ENCODE measurements at places on chromosomes 13 and 19.
A peak's percentile ranks its signal among the peaks of the same experiment; 100 is the strongest.

DNA sequence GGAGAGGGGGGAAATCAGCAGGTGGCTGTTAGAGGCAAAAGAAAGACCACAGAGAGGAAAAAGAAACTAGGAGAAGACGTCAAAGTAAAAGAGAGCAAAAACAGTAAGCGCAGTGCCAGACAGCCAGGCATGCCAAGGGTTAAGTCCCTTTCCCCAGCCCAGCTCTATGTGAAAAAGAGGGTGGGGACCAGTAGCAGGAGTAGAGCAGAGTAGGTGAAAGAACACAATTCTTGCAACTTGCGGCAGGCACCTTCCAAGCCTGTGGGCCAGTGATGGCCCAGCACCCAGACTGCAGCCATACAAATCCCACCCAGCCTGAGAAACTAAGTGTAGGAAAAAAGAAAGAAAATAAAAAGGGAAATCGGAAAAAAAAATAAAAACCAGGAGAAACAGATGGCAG, 64.2 kb upstream of the ZNF85 start:
- no peak for DNase-seq

DNA sequence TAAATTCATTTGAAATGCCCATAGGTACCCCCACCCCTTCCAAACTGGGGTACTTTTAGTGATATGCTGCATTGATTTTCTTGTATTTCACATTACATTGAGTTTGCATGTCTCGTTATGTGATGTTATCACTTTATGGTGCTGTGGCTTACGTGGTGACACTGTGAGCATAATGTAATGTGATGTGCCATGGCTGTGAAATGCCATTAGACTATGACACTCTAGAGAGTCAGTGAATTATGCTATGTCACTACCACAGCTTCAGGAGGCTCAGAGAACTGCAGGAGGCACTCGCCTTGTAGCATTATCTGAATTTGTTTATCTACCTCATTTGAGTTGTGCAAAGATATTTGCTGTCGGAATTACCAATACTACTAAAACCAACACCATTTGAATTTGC, 590.1 kb upstream of the SLC10A2 start:
- DNase-seq: no peak

- no peak for DNase-seq
These were observed 141.2 kb downstream of the URI1 start for GRCh38 chr19:30083125-30083681.

- no peak for DNase-seq
These were observed 12.3 kb upstream of the SACS start for GRCh38 chr13:23445794-23446193.

DNA sequence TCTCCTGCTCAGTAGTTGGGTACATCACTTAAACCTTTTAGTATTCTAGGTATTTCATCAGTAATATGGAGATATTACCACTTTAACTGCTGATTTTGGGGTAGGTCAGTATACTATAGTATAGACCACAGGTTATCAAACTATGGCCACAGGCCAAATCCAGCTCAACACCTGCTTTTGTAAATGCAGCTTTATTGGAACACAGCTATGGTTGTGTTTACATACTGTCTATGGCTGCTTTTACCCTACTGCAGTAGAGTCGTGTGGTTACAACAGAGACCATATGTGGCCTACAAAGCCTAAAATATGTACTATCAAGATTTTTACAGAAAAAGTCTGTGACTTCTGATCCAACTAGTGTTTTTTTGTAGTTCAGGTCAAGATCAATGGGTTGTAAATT, 10.3 kb downstream of the COG6 start:
- no peak for DNase-seq

DNA sequence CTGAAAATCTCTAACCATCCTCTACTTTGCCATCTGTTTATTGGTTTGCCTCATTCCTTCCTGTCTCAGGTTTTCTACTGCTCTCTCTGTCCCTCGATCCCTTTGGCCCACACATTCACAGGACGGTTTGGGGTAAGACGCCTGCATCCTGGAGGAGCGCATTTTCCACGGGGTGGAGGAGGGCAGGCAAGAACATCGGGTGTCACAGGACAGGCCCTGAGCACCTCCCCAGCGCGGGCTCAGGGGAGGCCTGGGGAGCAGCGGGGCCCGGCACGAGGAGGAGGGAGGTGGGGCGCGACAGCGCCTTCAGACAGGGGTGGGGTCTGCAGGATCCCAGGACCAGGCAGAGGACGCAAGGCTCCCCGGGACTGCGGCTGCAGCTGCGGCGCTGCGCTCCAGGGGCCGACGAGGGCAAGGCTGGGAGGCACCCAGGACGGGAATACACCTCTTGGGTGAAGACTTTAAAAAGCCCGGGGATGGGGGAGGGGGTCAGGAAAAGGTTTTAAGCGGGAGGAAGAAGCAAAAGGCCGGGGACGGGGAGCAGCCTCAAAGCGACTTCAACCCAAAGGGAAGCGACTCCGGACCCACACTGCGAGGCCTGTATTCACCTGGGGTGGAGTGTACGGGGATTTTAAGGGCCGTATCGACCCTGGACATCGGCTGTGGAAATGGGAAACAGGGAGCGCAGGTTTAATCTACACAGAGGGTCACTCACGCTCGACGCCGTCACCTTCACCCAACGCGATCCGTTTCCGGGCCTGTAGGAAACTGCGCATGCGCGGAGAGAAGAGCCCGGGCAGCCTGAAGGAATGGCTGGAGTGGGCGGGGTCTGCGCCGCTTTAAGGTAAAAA, at the start of gene ZNF415:
TSS of gene ZNF415 (minus strand) at position 770 of the 851 bp plus-strand sequence. CDS start 10,234 bp downstream, outside the sequence.
- DNase-seq: peak; percentile 51

DNA sequence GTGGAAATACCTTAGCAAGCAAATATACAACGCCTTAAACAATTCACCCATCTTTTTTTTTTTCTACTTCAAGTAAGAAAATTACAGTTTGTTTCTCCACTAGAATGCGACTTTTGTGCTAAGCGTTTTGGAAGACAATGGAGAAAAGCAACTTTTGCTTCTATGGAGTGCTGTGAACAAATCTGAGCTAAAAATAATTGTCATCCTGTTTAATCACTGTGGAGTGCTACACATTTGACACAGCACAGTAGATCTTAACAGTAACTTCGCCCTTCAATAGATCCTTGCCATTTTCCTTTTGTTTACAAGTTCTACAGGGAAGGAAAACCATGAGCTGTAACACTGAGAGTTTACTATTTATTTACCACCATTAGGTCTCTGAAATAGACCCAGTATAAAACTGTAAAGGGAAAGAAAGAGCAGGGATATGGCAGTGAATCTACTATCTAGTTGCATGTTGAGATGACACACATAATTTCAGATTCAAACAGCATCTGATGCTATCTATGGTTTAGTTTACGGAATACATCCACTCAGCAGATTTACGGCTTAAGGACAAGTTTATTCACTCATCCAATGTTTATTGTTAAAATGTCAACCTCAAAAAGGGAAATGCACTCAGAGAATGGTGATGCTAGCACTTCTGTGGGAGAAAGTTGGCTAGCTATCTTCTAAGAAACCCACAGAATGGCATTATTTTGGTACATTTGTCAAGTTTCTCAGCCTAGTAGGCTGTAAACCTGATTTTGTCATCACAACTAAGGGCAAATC, 175.3 kb downstream of the VWA8 start:
- no peak for DNase-seq

DNA sequence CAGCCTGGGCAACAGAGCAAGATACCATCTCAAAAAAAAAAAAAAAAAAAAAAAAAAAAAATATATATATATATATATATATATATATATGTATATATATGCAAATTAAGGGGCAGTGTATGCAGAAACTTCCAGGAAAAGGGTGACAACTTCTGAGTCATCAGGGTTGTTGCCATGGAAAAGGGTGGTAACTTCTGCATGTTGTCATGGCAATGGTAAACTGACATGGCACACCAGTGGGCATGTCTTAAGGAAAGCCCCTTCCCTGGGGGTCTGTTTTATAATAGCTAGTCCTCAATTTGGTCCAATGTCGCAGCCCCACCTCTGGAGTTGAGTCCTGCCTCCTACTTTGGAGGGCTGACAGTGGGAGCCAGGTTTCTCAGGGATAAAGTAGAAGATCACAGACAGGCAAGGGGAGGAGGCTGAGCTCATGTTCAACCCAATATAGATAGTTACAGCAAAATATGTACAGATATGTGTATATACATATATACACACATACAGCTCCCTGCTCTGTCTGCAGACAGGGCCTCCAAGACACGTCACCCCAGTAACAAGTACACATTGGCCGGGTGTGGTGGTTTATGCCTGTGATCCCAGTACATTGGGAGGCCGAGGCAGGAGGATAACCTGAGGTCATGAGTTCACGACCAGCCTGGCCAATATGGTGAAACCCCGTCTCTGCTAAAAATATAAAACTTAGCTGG, 7.2 kb upstream of the FCHO1 start:
- DNase-seq: no peak

- no peak for DNase-seq
These were observed 12.3 kb downstream of the RBM26 start for GRCh38 chr13:79393564-79394249.

All from HTR-8/SVneo (cell line).